ENCODE measurements at places on chromosomes 1 and 21.

DNA sequence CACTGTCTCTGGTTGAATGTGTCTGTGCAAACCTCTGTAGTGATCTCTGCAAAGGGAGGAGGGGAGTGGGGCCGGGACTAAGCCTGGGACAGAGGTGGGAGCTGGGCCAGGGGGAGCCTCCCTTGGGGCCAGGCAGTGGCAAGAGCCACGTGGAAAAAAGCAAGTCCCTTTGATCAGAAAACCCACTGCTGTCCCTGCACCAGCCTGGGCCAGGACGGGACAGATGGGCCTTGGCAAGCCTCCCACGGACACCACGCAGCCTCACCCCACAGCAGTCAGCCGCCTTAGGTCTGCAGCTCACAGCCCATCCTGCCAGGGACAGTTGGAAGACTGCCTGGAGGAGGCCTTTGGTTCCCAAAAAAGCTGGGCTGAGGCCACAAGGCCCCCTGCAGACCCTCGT, 11.7 kb upstream of the TRAPPC10 start:
- no peak for DNase-seq

DNA sequence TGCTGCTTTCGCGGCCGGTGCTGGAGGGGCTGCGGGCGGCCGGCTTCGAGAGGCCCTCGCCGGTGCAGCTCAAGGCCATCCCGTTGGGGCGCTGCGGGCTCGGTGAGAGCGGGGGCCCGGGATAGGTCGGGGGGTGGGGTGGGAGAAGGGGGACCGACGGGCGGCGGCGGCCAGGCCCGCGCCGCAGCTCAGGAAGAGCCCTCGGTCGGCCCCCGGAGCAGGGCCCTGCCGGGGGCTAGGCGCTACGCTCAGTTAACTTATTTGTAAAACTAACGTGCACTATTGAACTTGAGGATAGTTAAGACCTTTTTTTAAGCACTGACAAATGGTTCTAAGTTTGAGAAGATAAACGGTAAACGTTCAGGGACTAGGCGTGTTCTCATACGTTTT, 418 bp downstream of the DDX20 start:
- no peak for DNase-seq

DNA sequence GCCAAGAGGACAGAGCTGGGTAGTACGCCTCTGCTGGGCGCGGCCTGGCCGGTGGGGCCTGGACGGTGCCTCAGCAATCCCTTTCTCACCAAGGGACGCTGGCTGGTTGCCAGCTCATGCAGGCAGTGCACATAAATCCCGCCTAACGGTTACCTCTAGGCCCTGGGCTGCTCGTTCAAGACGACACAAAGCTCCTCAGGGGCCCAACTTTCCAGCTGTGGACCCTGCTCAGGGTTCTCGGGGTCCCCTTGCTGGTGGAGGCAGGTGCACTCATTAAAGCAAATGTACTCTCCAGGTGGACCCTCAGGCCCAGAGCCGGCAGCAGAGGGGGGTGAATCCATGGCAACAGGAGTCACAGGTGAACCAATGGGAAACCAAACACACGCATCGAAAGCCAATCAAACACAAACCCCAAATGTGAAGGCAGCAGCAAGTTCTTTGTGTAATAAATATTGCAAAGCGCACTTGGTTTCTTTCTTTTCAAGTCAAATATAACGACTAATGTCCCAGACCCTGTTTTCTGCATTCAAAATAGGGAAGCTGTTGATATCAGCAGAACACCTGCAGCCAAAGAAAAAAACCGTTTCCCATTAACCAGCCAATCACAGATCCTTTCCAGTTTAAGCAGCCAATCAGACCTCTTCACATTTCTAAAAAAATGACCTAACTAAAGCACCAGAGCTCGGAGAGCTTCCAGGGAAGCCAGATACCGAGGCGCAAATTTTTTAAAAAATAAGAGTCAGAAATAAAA, 26.1 kb upstream of the CLSTN1 start:
- peak; percentile 97 for DNase-seq

DNA sequence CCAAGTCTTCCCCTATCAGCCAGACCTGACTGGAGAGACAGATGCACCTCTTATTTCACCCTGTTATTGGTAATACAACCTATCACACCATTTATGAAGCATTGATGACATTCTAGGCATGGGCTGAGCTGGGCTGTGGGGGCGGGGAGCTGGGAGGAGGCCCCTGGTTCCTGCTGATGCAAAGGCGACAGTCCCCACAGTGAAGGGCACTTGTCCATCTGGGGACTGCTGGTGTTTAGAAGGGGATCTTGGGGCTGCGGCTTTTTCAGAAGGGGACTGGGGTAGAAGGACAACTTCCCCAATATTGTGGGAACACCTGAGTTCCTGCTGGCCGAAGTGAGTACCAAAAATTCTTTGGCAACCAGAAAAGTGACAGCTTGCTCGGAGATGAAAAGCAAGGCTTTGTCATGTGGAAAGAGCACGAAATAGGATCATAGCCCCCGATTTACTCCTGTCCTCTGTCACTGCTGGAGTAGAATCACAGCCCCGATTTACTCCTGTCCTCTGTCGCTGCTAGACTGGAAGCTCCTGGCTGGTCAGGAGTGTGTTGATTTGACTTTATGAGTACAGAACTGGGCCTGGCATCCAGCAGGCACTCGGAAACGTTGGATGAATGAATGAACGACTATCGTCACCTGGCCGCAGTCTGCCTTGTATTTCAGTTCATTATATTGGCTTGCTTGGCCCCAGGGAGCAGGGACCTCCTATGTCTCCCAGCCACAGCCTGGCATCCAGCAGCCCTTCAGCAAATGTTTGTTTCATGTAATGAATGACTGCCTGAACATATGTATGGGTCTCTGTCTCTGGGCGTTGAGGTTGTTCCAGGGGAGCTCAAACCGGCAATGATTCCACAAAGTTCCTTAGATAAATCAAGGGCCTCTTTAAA, 16.5 kb upstream of the ETV3L start:
- no peak for DNase-seq

GRCh38 chr1:227559926-227560325, 3.4 kb upstream of the ZNF678 start:
- no peak for DNase-seq

DNA sequence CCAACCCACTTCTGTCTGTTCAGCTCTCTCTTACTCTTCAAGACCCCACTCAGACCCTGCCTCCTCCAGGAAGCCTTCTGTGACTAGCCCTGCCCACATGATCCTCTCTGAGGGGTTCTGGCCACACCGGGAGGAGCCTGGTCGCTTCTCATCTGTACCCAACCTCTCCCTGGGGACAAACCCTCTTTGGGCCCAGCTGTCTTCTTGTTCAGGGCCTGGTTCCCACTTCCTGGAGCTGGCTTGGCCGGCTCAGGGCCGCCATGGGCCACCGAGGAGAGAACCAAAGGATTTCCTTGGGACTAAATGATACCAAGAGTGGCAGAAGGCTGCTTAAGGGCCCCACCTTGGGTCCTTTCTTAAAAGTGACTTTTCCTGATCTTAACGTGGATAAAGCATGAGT, 124.7 kb upstream of the ZBTB40 start:
- DNase-seq: no peak

DNA sequence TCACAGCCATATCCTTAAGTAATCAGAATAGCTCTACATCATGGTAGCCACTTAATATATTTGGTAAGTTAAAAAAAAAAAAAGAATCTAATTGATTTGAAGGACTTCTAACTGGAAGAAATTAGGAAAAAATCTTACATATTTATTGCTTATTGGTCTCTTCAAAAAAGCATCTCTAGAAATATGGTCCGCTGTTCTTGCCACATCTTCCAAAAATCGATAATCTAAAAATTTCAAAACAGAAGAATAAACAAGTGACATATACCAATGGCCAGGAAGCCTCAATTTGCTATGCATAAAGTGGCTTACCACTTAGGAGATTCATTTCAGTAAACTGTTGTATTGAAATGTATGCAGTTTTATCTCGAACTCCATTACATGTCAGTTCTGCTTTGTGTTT, 2.3 kb downstream of the ZNHIT6 start:
- DNase-seq: no peak

DNA sequence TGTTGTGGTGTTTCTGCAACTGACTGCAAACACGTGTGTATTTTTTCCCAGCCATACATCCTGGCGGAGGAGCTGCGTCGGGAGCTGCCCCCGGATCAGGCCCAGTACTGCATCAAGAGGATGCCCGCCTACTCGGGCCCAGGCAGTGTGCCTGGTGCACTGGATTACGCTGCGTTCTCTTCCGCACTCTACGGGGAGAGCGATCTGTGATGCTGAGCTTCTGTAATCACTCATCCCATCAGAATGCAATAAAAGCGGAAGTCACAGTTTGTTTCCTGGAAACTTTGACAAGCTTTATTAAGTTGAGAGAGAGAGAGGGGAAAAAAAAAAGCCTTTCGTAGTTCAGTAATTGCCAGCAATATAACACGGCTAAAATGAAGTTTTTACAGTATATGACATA, 32.7 kb upstream of the MTR start:
- DNase-seq: no peak

GRCh38 chr1:221841251-221841982, 99.5 kb upstream of the DUSP10 start:
- no peak for DNase-seq

DNA sequence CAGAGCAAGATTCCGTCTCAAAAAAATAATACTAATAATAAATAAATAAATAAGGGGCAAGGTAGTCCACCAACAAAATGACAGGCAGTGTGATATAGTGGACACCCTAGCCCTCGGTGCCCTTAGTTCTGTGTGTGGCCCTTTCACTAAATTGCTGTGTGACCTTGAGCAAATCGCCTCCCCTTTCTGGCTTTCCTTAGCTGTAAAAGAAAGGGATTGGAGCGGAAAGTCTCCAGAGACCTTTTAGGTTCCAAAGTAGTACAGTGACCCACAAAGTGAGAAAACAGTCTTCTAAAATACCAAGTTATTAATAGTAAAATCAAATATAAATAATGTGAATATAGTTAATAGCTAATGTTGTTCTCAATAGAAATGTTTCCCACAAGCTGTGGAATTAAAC, 7.6 kb downstream of the LMNA start:
- no peak for DNase-seq

DNA sequence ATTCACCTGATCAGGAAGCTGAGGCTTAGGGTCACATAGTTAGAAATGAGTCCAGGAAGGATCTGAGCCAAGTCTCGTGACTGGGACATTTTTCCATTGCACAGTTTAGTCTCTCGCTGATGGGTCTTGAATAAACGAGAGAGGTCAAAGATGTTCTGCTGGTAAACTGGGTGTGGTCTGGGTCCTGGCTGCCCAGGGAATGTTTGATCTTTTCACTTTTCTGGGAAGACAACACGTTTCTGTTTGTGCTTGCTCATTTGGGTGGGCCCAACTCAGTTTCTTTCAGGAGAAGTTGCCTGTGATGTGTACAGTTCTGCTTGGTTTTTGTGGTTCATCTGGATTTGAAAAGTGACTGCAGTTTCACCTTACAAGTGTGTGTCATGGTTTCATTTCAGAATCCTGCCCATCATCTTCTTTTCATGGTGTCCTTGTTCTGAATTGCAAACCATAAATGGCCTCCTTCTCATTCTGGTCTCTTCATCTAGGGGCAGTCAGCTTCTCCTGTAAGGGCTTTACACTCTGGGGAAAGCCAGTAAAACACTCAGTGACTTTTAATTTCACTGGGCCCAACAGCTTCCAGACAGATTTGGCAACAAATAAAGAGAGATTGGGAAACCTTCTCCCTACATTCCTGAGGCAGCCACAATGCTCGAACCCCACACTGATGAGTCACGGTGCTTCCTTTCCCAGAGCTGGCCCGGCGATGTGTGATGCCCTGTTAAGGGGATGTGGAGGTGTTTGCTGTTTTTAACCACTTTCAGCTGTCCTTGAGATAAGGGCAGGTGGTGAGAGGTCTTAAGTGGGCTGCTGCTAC, 7.2 kb upstream of the TACSTD2 start:
- no peak for DNase-seq

DNA sequence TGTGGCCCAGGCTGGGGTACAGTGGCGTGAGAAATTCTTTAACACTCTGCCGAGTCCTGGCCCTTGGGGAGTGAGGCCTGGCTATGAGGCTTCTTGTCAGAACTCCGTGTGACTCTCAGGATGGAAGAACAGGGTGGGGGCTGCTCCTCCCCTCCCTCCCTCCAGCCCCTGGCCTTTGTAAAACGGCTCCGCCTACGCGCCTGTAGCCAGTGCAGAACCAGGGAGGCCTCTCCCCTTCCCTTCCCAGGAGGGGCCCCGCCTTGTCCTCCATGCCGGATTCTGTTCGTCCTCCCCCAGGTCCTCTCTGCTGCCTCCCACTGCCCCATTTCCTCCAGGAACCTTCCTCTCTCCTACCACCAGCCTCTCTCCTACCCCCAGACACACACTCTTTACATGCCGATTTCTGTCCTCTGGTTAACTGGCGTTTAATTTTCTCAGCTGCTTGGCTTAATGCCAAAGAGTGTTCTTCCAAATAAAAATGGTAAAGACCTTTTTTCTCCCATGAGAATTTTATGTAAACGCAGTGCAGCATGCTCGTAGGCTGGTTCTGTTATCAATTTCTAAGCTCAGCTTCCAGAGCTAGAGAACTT, 21.0 kb downstream of the PDE9A start:
- peak; percentile 36 for DNase-seq

DNA sequence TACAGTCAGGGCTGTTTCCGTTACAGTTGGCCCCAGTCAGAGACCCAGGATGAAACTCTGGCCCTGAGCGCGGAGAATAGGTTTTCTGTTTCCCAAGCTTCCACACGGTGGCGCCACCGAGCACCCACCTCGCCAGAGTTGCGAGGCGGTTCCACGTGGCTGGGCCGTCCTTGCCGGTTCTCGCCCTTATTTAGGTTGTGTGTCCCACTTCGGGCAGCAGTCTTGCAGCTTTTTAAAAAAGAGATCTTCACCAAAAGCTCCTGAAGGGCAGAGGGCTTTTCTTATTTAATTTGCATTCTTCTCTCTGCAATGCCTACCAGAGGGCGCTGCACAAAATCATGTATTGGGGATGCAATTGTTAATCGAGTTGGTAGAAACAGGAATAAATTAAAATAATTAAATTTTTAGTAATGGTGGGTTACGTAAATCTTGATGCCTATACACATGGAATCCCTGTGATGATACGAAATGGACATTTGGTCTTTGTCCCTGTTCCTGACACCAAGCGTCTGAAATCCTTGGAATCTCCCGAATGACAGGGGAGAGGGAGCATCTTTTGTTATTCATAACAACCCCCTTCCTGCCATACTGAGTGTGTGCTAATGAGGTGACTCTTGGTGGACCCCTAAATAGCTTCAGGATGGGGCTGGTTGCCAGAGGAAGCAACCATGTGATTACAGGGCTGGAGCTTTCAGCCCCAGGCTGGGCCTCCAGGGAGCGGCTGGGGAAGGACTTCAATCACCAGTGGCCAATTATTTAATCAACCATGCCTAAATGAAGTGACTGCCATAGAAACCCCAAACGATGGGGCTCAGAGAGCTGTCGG, 5.6 kb upstream of the S100A7 start:
- DNase-seq: no peak

GRCh38 chr1:221850470-221851187, 108.7 kb upstream of the DUSP10 start:
- no peak for DNase-seq

GRCh38 chr1:197843401-197843800, 59.0 kb upstream of the C1orf53 start:
- no peak for DNase-seq

- no peak for DNase-seq
These were observed 36.7 kb downstream of the FAM163A start for GRCh38 chr1:179779645-179780272.

GRCh38 chr1:54276617-54277450, 76.9 kb downstream of the MRPL37 start:
- no peak for DNase-seq

GRCh38 chr1:87084244-87084836, 169.9 kb downstream of the HS2ST1 start:
- DNase-seq: peak; percentile 95

Data from NCI-H510A treated with DMSO at 0.1 percent for 48 hours (cell line).